ENCODE measurements at places on chromosomes 2 and 18. TPM values are rescaled to one million over a fixed set of nuclear protein-coding genes. Genes with fewer than 3 reads are reported as not detected.

GRCh38 chr18:11398625-11399024, 210.8 kb upstream of the SLC35G4 start:
- DNase-seq: no peak

DNA sequence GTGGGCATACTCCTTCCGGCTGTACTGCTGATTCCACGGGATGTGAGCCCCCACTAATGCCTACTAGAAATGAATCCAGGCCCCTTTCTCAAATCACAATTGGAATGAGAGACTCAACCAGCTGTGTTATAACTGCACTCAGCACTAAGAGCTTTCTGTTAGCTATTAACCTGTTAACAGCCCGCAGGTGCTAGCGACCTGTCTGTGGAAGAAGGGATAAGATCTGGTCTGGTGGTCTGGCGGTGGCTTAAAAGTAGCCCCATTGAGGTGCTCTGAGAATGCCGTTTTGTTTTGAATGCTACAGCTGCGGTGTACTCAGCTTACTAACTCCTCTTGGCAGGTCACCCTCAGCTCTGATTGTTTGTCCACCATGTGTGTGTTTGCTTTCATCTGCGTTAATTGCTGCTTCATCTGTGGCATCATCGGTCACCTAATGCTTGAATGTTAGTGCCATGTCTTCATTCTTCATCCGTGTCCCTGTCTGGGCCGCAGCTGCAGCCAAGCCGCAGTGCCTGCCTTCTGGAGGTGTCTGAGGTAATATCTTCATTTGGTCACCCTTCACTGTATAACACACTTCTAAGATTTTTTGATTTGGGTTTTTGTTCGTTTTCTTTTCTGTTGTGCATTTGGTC, 16.3 kb downstream of the RAB12 start:
- no peak for DNase-seq

DNA sequence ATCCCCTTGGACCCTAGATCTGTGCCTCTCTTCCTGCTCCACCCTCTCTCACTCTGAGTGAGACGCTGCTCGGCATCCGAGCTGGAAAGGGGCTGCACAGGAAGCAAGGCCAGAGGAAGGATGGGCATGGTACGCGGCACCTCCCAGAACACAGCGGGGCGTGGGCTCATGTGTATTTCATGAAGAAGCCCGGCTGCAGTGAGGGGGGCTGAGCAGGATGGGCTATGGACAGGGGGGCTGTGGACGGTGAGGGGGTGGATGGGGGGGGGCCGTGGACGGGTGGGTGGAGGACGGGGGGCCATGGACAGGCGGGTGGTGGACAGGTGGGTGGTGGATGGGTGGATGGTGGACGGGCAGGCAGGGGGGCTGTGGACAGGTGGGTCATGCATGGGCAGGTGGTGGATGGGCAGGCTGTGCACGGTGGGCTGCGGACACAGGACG, 28.5 kb downstream of the SLC66A2 start:
- peak; percentile 53 for DNase-seq

DNA sequence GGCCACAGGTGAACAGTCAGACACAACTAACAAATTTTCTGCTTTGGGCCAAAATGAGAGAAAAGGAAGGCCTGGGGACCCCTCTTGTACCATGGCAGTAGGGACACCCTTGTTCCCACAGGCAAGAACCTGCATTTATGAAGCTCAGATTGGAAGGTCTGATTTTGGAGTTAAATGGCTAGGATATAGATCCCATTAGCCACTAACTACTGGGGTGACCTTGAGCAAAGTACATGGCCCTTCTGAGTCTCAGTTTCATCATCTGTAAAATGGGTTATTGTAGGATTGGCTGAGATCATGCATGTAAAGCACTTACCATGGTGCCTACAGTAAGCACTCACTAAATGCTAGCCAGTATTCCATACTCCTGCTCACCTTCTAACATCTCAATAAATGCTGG, 101.6 kb upstream of the DAPL1 start:
- no peak for DNase-seq

- no peak for DNase-seq
These were observed 53.4 kb upstream of the SCN1A start for GRCh38 chr2:166180951-166181812.

GRCh38 chr18:77486985-77487384, 237.3 kb downstream of the GALR1 start:
- no peak for DNase-seq

GRCh38 chr2:190674966-190675650, 26.2 kb downstream of the NAB1 start:
- DNase-seq: no peak

GRCh38 chr18:10852385-10853303, 296.7 kb downstream of the PIEZO2 start:
- DNase-seq: no peak

GRCh38 chr2:98796775-98797544, 66.0 kb upstream of the MGAT4A start:
- DNase-seq: no peak

DNA sequence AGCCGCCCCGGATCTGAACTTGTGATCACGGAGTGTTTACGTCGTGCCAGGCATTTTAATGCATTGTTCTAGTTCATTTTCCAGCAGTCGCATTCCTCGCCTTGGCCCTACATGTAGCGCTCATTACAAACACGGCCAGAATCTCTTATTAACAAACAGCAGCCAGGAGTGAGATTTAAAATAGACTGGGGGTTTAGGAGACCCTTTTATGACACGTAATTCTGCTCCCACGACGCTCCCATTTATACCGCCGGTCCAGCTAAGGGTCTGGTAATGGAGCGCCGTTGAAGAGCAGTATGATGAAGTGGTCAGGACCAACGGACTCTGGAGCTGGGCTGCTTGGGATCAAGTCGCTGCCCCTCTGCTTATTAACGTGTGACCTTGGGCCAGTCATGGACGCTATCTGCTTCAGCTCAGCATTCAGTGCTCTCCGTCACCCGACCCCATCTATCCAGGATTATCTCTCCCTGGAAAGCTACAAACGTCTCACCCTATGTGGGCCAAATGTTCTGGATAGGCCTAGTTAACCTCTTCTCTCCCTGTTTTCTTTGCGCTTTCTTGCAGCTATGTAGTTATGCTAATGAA, 745 bp downstream of the MSH2 start:
- no peak for DNase-seq

DNA sequence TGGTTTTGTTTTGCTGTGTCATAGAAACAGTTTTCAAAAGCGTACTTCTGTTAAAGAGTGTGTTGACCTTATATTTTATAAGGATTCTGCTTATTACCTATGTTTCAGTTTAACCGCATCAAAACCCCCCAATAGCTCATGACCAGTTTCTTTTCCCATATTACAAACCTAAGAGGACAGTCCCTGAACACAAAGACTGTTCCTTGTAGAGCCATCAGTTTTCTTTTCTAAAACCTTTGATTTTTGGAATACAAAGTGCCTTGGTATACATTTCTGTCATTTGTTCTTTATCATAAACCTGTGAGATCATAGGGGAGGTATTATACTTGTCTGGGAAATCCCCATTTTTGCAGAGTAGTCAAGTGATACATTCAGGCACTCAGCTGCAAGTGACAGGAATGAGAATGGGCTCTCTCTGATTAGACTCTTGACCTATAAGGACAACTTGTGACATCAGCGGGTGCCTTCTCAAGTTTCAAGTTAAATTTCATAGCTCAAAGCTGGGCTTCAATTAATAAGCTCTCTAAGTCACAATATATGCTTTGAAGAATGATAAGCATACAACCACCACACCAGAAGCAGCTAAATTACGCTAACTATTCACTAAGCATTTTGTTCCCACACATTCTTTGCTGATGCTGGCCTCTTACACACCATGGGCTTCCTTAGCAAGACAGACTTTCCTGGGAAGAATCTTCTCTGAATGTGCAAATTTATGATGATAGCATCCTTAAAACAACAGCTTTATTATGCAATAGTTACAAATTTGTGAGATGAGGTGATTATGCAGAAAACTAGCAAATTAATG, 97.5 kb upstream of the CD302 start:
- DNase-seq: no peak

GRCh38 chr2:96550787-96551604, 14.4 kb downstream of the ARID5A start:
- no peak for DNase-seq

GRCh38 chr2:147173189-147173581, 671.6 kb upstream of the ACVR2A start:
- no peak for DNase-seq

The MIB1 gene
- total RNA-seq: 29.0 TPM

The CREG2 gene
- 0.81 TPM for total RNA-seq

The FAM110C gene
- 4.0 TPM for total RNA-seq

The REG3A gene
- total RNA-seq: not detected

The TEX44 gene
- total RNA-seq: not detected

The CHST9 gene
- total RNA-seq: not detected

The RPS27A gene
- 395 TPM for total RNA-seq

The DSEL gene
- 3.4 TPM for total RNA-seq

Measured in cardiac septum (tissue), 1 donor.